Activated CD4-positive, alpha-beta memory T cell treated with anti-CD3 and anti-CD28 coated beads, Interleukin-2, amount 10 ng/mL, durations not matched to agents 7 days and 5 days (primary cell): ENCODE measurements at places on chromosomes 13 and 19. TPM values are rescaled to one million over a fixed set of nuclear protein-coding genes. Genes with fewer than 3 reads are reported as not detected.

DNA sequence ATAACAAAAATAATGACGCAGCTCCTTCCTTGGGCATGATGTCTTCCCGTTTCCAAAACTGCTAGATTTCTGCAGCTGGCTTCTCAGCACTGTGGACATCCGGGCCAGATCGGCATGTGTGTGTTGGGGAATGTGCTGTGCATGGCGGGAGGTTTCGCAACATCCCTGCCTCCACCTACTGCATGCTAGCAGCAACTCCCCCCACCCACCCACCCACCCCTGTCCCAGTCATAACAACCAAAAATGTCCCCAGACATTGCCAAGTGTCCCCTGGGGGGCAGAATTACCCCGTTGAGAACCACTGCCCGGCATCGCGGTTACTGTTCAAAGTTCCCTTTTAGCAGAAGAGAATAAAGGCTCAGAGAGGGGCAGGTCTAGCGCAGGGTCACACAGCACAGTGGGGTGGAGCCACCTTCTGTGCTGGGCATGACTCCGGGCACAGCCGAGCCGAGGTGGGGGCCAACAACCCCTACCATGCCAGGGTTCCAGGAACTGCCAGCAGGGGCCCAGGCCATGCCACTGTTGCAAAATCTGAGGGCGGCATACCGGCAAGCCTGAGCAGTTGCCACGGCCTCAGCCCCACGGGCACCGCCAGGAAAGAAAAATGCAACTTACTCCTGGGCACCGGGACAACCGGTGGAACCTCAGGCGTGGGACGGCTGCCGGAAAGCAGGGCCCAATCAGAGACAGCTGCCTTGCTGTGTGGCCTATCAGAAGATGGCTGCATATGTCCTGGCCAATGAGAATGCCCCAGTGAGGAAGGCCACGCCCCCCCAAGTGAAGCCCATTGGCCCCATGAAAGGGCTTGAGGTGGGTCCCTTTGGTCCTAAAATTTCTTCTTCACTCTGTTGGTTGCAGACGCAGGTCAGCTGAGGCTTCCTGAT, 22.5 kb upstream of the NFIC start:
- DNase-seq = peak; percentile 43

GRCh38 chr13:21796775-21797514, 126.1 kb downstream of the FGF9 start:
- DNase-seq = no peak

DNA sequence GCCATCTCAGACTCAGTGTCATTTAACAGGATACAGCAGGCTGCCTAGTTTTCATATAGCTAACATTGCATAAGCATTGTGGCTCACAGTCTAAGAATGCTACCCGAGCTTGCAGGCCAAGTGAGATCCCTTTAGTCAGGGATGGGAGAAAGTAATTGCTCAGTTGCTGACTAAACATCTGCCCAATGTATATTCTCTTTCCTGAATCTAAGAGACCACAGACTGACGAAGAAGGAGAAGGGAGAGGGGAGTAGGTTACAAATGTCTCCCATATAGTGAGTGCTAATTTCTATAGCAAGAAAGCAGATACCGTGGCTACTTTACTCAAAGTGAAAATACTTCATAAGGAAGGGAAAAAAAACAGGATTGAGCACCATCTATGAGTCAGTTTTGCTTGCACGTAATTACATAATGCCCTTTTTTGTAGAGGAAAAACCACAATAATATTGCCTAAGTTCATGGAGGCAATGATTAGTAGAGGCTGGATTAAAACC, 453.9 kb downstream of the COG6 start:
- DNase-seq = no peak

DNA sequence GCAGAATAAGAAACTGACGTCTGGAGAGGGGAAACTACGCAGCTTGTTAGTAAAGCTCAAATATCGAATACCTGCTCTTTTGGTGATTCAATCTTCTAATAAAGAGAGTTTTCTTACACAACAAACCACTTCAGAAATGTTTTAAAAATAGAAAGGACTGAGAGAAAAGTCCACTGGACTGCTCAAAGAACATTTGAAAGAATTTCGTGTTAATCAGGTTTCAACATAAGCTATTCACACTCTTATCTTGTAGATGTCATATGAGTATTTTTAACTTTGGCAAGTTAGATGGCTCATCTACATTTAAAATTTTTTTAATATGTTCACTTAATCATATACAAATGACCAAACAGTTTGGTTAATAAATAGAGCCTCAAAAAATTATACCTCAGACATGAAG, 95.6 kb upstream of the FAM216B start:
- no peak for DNase-seq

GRCh38 chr19:17254636-17255035, 8.9 kb upstream of the NR2F6 start:
- no peak for DNase-seq

- no peak for DNase-seq
Measured at GRCh38 chr13:51894239-51894638, 32.5 kb downstream of the CCDC70 start.

Gene NLRP5
- not detected for total RNA-seq

Gene DCLK1
- total RNA-seq = not detected

Gene IZUMO2
- not detected for total RNA-seq
